ENCODE measurements at places on chromosomes 2 and 18.

DNA sequence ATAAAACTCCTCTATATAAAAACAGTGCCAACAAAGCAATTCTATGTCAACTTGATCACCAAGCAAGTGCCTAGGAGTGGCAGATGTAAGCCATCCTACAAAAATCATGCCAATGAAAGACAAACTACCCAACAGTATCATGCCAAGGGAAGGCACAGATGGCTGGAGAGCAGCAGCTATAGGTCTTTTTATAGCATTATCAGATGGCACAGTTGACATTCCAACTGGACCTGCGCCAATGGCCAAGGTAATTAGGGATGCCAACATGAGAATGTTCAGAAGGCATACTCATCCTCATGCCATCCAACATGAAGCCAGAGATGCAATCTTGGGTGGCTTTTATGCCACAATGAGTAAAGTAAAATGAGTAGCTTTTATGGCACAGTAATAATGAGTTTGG lies 237.3 kb downstream of the OTX1 start:
- no peak for DNase-seq

- no peak for DNase-seq
Observed at GRCh38 chr18:41965634-41966255, 10.7 kb downstream of the PIK3C3 start.

- no peak for DNase-seq
Observed at GRCh38 chr2:70854411-70854810, 18.8 kb upstream of the CD207 start.

- DNase-seq: no peak
Observed at GRCh38 chr2:134783912-134784311, 54.5 kb upstream of the ACMSD start.

DNA sequence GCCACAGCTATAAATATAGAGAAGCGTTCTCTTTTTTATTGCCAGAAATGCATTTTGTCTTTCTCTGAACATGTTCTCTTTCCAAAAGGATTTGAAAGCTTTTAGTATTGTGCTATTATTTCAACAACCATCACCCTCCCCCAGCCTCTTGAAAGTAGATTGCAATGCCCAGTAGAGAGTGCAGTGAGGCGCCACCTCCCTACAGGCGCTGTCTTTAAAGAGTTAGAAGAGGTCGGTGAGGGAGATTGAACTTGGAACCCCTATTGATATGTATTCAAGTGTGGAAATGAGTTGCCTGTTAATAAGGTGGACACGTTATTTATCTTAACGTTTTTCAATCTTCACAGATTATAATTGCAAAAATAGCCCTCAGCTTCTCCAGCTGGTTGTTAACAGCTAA lies 360.3 kb downstream of the LRP1B start:
- no peak for DNase-seq

DNA sequence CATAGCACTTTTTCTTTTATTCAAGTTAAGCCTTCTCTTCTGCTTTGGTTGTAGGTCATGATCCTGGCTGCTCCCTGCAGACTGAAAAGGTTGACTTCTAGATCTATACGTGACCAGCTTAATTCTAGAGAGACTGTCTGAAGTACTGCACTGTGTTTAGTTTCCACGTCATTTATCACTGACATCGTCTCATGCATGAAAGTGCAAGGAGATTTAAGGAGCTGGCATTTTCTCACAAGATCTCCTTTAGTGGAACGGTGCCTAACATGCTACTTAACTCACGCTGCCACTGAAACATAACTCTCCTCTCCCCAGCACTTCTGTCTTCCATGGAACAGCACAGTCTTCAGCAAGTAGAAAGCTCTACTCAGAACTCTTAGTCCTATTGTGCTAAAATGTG lies 583.0 kb upstream of the KLHL29 start:
- DNase-seq: no peak

- no peak for DNase-seq
Observed at GRCh38 chr2:230636684-230637271, 75.9 kb upstream of the CAB39 start.

GRCh38 chr2:28415010-28415409 lies 22.4 kb downstream of the FOSL2 start:
- DNase-seq: no peak

DNA sequence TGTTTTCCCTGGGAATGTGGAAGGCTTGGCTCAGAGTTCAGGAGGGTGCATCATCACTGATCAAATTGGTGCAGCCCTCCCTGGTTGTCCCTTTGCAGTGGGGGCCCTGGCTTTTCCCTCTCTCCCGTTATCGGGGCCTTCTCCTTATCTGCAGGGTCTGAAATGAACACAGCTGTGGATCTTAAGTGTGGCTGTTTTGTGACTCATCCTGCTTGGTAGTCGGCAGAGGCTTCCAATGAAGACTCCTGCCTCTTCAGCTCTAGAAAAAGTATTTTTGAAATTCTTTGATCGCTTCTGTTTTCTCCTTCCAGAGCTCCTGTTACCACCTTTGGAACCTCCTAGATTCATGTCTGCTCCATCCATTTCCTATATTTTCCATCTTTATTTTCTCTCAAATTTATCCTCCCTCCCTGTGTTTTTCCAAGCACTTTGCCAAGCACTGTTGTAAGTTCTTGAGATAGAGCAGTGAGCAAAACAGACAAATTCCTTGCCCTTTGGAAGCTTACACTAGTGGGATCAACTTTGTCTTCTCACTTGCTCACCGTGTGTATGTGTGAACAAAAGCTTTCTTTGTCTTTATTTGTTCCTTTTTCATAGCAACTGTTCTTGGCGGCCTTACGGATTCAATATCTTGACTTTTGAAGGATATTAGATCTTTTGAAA lies 45.7 kb downstream of the RALB start:
- DNase-seq: peak; percentile 44

DNA sequence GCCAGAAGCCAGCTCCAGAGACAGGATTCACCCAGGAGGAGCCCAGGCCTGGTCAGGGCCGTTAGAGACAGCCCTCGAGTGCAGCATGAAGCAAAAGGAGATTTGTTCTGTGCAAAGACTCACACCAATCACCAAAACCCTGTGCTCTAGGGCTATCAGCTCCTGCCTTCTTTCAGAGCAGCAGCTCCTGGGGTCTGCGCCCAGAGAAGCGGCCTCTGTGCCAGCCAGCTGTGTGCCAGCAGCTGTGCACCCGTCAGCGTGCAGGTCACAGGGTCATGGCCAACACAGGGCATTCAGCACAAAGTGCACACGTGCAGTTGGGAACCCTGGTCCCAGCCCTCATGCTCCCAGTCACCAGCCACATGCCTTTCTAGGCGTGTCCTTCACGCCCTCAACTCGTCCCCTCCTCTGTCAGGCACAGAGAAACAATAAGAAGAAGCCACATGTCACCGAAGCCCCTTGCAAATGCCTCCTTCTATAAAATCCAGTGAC lies 49.3 kb downstream of the ZNF516 start:
- no peak for DNase-seq

GRCh38 chr2:15701341-15701907 lies 109.8 kb downstream of the DDX1 start:
- DNase-seq: no peak

DNA sequence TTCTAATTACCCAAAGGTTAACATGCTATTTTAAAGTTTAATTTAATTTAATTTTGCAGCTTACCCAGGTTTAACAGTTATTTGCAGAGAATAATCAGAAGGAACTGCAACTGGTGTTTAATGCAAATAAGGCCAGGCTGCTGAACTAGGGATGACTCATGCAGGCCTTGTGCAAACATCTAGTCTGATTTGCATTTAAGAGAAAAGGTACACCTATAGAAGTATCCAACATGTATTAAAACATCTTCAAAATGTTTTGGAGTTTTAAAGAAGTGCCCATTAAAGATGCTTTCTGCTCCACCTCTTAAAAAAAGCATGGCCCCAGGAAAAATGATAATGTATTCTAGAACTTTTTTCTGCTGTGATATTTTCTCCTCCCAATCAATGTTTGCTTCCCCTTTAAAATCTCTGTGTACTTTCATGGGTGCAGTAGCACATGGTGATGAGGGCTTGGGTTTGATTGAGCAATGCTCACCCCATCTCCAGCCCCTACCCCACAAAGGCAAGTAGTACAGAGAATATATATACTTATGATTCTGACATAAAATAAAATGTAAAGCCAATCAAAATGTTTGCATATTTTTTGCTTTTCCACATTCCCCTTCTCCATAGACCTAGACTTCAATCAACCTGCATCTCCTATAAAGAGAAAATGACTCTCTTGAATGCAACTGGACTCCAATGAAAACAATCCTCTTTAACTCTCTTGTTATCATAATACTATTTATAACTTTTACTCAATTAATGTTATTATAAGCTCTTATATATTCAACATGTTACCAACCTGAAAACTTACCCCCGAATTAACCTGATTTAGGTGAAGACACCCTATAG lies 54.1 kb downstream of the ATP8B1 start:
- DNase-seq: peak; percentile 28

DNA sequence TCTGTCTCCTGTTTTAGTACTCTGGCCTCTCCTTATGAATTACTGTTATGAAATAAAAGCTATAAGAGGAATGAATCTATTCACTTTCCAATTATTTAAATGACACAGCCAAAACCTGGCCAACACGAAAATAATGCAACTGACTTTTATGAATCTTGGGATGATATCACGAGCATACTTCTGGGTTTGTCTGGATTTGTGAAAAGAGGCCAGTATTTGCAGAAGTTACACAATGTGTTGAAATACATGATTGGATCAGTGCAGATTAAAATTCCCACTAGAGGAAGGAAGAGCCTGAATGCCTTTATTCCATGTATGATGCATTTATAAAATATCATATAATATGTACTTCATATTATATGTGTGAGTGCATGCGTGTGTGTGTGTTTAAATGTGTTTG lies 418.2 kb downstream of the GRB14 start:
- DNase-seq: peak; percentile 42

GRCh38 chr2:204177977-204178522 lies 241.5 kb downstream of the ICOS start:
- peak; percentile 10 for DNase-seq

GRCh38 chr2:118830118-118830517 lies 17.3 kb downstream of the EN1 start:
- DNase-seq: peak; percentile 70

- DNase-seq: peak; percentile 93
Observed at GRCh38 chr2:43540021-43540779, 55.6 kb downstream of the THADA start.

GRCh38 chr2:234722176-234722575 lies 225.3 kb upstream of the ARL4C start:
- no peak for DNase-seq

- DNase-seq: no peak
Observed at GRCh38 chr18:12470382-12471075, 62.8 kb downstream of the PRELID3A start.

GRCh38 chr2:196263181-196263747 lies 91.9 kb upstream of the STK17B start:
- peak; percentile 74 for DNase-seq

- DNase-seq: no peak
Observed at GRCh38 chr2:60303680-60304079, 249.8 kb downstream of the BCL11A start.

DNA sequence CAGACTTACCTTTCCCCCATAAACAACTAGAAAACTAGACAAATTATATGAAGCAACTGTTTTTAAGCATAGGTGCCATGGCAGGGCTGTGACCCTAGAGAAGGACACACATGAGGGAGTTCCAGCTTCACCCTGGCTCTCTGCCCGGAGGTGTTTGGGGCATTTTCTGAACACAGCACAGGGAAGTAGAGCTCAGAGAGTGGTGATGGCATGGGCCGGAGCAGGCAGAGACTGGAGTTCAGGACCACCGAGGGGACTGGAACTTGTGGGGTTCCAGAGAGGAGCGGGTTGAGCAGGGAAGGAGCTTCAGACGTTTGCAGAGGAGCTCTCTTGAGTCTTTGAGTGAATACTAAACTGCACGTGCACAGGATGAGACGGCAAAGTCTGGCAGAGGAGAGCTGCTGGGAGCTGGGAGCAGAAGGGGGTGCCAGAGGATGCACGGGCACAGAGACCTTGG lies 26.5 kb upstream of the KLF11 start:
- no peak for DNase-seq

- DNase-seq: no peak
Observed at GRCh38 chr2:174821628-174822027, 57.4 kb upstream of the CHRNA1 start.

GRCh38 chr18:74654638-74655037 lies 57.0 kb downstream of the ZNF407 start:
- DNase-seq: peak; percentile 49

DNA sequence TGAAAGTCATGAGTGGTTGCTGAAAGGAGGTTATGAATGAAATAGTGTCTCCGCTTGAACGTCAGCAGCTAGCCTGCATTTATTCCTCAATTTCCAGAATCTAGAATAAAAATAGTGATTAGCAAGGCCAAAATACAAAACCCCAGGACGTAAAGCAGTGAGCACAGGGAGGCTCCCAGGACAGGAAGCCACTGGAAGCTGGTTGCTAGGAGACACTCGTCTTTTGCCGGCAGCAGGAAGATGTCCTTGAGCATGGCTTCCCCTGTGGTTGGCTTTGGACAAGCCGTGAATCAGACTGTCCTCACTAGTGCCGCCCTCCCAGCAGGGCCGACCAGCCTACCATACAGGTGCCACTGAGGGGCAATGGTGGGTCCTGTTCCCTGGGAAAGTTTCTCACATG lies 374.4 kb downstream of the MTX2 start:
- DNase-seq: peak; percentile 60

DNA sequence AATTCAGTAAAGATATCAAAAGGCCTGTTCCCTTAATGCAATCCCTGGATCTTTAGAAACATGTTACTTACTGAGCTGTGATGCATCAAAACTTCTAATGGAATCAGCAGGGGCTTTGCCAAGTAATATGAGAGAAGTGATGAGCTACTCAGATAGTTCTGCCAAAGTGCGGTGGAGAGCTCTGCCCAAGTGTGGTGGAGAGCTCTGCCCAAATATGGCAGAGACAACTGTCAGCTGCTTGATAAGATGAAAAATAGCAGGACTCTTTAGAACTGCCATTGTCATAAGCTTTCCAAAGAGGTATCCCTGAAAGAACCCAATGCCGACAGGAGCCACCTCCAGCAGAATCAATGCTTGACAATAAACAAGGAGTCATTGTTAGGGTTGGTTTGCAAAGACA lies 167.9 kb upstream of the SLC39A10 start:
- peak; percentile 28 for DNase-seq

GRCh38 chr2:111186933-111187332 lies 66.2 kb downstream of the BCL2L11 start:
- DNase-seq: no peak

GRCh38 chr2:49251766-49252165 lies 97.5 kb upstream of the FSHR start:
- peak; percentile 92 for DNase-seq

- no peak for DNase-seq
Observed at GRCh38 chr2:19929226-19929625, 27.4 kb upstream of the TTC32 start.

- no peak for DNase-seq
Observed at GRCh38 chr2:113178069-113178746, 4.4 kb downstream of the PSD4 start.
